Renal pelvis (tissue), 12 donors: ENCODE measurements at places on chromosomes 4 and X.

DNA sequence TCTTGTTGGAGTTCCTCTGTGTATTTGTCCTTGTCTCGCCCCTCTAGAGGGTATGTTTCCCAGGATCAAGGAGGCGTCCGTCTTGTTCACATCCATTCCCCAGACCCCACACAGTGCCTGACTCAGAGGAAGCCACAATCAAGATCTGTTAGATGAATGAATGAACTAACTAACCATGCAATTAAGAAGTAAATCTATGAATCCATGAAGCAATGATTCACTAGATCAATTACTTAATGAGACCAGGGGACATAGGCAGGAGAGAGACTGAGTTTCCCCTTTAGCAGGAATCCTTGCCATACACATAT lies 11.9 kb downstream of the BLOC1S4 start:
- no peak for DNase-seq

DNA sequence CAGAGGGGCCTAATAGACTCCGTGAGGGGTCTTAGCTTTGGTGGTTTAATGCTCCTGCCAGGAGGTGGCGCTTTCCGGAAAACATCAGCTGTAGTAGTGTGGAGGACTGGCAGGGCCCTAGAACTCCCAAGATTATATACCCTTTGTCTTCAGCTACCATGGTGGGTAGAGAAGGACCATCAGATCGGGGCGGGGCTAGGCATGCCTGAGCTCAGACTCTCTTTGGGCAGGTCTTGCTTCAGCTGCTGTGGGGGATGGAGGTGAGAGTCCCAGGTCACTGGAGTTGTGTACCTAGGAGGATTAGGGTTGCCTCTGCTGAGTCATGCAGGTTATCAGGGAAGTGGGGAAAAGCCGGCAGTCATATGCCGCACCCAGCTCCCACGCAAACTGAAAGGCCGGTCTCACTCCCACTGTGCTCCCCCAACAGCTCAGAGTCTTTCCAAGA lies 63.0 kb upstream of the AGA start:
- no peak for DNase-seq

DNA sequence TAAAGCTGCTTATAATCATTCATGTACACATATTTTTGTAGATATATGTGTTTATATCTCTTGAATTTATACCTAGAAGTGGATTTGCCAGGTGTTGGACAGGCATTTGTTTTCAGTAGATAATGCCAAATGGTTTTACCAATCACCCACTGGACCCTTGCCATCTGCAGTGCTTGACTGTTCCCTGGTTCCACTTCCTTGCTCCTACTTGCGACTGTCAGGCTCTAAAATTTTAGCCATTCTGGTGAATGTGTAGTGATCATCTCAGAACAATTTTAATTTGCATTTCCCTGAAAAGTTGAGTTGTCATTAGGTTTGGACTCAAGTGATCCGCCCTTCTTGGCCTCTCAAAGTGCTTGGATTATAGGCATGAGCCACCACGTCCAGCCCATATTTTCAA lies 122.4 kb upstream of the SLC34A2 start:
- no peak for DNase-seq

GRCh38 chr4:1195109-1195671 lies 22.8 kb upstream of the SPON2 start:
- no peak for DNase-seq

DNA sequence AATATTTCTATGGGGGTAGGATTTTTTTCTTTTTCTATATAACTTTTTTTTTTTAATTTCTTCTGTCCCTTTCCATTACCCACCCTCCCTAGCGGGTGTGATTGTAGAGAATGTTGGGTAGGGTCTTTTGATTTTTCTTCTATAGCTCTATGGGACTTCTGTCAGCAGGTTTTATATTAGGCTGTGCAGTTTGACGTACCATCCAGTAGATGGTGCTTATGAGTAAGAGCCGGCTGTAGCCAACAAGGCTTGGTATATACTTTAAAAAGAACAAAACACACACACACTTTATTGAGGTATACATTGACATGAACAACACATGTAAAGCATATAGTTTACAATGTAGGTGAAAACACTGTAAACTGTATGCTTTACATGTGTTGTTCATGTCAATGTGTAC lies 247.9 kb upstream of the POF1B start:
- no peak for DNase-seq

GRCh38 chr4:1614502-1614853 lies 69.6 kb downstream of the FAM53A start:
- DNase-seq, result no peak

- DNase-seq, result peak; percentile 19
Observed at GRCh38 chr4:15653864-15654592, 1.1 kb downstream of the FBXL5 start.

DNA sequence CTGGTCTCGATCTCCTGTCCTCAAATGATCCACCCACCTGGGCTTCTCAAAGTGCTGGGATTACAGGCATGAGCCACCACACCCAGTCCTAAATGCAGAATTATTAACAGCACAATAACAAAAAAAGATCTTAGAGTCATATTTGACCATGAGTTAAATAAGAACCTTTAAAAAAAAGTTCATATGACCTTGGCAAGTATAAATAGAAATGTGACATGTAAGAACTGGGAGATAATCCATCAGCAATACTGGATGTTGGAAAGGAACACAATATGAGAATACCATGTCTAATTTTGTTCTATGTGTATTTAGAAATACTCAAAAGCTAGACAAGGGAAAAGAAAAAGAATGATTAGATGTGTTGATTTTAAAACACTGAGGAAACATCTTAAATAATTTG lies 231.6 kb downstream of the RAPGEF2 start:
- DNase-seq, result no peak

GRCh38 chr4:87144356-87144755 lies 76.1 kb downstream of the KLHL8 start:
- no peak for DNase-seq

GRCh38 chr4:152539556-152540292 lies 3.8 kb upstream of the FBXW7 start:
- DNase-seq, result no peak

GRCh38 chr4:140851804-140852203 lies 95.6 kb upstream of the TBC1D9 start:
- no peak for DNase-seq

- DNase-seq, result no peak
Observed at GRCh38 chr4:26080870-26081628, 167.0 kb downstream of the SMIM20 start.

GRCh38 chr4:169054879-169055278 lies 44.8 kb upstream of the CBR4 start:
- DNase-seq, result no peak

GRCh38 chr4:33107814-33108213 lies 2387.6 kb downstream of the PCDH7 start:
- DNase-seq, result no peak

DNA sequence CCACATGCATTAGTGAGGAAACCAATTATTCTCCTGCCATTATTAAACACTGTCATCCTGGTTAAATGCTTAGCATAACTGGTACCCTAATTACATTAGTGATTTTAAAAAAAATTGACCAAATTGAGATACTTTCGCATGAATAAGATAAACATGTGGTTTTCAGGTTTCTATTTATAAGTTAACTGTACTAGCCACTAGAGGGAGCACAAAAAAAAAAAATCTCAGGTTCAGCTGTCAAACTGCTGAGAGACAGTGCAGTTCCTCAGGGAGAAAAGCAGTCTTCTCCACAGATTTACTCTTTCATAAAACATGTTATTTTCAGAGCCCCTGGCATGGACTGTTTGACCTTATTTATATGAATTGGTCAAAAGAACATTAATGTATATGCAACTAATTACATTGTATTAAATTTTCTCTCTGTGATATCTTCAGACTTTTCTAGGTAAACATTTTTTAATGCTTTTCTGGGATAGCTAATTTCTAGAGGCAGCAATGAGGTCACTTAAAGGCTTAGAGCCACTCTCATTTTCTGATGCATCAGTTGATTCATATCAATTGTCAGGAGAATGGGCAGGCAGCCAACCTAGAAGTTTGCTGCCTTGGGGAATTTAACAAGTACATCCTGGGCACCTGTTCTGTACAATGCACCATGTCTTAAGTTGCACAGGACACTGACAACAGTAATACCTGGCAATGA lies 167.5 kb downstream of the CDS1 start:
- DNase-seq, result peak; percentile 39

DNA sequence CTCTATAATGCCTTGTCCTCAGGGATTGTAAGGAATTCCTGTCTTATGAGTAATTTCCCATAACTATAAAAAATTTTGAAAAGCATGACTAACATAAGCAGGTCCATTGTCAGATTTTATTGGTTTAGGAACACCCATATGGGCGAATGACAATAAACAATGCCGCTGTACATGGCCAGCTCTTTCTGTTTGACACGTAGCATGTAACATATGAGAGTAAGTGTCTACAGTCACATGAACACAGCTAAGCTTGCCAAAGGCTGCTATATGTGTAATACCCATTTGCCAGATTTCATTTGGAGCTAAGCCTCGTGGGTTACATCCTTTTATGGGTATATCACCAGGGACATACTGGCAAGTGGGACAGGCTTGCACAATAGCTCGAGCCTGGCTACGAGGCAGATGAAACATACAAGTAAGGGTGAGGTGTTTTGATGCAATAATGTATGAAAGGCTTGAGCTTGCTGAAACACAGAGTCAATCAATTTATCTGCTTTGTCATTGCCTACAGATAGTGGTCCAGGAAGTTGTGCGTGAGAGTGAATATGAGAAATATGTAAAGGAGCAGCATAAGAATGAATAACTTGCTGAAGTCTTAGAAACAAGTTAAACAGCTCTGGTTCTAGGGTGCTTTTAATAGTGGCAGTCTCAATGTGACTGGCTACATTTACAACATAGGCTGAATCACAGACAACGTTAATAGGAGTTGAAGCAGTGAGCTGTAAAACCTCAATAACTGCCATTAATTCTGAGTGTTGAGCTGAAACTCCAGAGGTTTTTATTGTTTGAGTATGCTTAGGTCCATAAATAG lies 67.4 kb upstream of the UGT2B10 start:
- DNase-seq, result no peak
